ENCODE measurements at places on chromosomes 13 and 19. TPM values are rescaled to one million over a fixed set of nuclear protein-coding genes. Genes with fewer than 3 reads are reported as not detected.

Gene ZNF491
- total RNA-seq: not detected

Gene KLK14
- not detected for total RNA-seq

GRCh38 chr13:42009057-42009456 is 39.4 kb upstream of the DGKH start:
- no peaks in the 10 kb centered on the region for H3K4me1 ChIP-seq
- H3K4me3 ChIP-seq: no peak overlapping the region
- no peak for DNase-seq
- H3K36me3 ChIP-seq: no peaks in the 10 kb centered on the region
- H3K27ac ChIP-seq: no peak overlapping the region

GRCh38 chr19:43620061-43621001 is 902 bp upstream of the ZNF428 start:
- H3K27me3 ChIP-seq: no peaks in the 10 kb centered on the region
- H3K4me3 ChIP-seq: peak overlapping the region; percentile 65
- no peak for DNase-seq
- H3K36me3 ChIP-seq: no peaks in the 10 kb centered on the region

DNA sequence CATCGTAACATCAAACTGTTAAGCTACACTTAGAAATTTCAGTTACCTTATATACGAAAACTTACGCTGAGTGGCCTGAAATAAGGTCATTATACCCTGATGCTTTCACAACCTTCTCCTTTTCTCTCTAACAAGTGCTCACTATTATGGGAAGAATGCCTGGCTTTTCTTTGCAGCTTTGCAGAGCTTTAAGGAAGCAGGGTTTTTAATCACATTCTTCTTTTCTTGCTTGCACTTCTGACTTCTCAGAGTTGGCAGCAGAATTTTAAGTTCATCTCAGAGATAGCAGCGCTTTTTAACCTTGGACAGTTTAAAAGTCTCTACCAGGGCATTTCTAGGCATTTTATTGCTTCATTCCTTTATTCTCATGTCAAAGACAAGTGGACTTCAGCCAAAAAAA is 285.1 kb downstream of the SPRY2 start:
- no peak overlapping the region for H3K4me3 ChIP-seq
- no peaks in the 10 kb centered on the region for H3K4me1 ChIP-seq
- H3K27me3 ChIP-seq: no peaks in the 10 kb centered on the region

GRCh38 chr19:17703824-17704463 is 15.3 kb upstream of the MAP1S start:
- no peak overlapping the region for H3K27ac ChIP-seq
- DNase-seq: peak; percentile 67
- H3K27me3 ChIP-seq: peaks cover 4% of the 10 kb centered on the region

Data from transverse colon (tissue), 4 donors.